ENCODE measurements at places on chromosomes 7 and 10.

DNA sequence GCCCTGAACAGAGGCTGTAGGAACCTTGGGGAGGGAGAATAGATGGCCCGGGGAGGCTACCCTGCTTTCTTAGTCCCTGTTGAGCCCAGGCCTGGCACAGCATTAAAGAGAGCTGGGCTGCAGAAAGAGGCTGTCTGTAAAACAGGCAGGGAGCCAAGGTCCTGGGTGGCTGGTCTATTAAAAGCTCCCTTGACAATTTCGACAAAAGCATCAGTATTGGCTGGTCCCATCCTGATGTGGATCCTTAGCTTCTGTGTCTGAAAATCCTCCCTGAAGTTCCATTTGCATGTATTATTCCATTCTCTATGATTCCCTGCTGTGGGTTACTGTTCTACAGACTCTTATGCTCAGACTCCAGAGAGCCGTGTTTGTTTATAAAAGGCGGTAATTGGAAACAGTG is 158.5 kb downstream of the GALNT17 start:
- DNase-seq, result no peak

- peak; percentile 46 for DNase-seq
These were observed 927 bp upstream of the ALOX5 start for GRCh38 chr10:45373003-45373575.

DNA sequence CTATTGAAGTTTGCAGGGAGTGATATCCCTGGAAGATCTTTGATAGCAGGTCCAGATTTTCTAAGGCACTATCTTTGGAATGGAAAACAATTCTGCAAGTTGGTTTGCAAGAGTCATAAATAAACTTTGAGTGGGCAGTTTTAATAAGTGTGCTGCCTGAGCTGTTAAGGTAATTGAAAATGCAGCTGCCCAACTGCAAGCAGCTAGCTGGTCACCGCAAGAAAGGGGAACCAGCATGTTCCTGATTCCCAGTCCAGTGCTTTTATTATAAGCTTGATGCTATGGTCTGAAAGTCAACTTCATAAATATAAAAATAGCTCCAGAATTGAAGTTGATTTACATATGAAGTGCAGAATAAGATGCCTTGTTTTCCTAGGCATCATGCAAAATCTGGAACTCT is 308.4 kb downstream of the ZNF248 start:
- DNase-seq, result no peak

DNA sequence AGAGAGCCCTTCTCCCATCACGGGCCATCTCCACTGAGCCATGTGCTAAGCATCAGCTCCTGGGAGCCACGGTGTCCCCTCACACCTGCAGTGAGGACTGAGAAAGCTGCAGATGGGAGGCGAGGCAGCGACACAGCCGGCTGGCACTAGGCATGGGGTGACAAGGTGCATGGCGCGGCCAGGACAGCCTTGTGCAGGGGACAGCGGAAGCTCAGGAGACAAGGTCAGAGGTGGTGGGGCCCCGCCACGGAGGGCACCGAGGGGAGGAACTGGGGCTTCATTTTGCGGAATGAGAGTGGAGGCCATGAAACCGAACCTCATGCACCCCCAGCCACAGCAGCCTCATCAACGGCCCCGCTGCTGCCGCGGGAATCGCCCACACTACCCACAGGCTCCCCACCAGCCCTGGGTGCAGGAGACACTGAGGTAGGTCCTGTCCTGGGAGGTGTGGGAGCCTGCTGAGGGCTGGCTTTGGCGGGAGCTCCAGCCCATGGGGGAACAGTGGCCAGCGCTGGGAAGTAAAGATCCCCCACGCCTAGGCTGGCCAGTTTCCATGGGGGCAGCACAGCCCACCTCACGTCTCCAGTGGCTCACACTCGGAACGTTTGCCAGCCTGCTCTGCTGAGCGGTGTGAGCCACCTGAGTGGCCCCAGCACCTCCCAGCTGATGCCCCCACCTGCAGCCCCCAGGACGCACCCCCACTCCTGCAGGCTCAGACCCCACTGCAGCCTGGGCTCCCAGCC is 71.2 kb upstream of the INSIG1 start:
- DNase-seq, result no peak

DNA sequence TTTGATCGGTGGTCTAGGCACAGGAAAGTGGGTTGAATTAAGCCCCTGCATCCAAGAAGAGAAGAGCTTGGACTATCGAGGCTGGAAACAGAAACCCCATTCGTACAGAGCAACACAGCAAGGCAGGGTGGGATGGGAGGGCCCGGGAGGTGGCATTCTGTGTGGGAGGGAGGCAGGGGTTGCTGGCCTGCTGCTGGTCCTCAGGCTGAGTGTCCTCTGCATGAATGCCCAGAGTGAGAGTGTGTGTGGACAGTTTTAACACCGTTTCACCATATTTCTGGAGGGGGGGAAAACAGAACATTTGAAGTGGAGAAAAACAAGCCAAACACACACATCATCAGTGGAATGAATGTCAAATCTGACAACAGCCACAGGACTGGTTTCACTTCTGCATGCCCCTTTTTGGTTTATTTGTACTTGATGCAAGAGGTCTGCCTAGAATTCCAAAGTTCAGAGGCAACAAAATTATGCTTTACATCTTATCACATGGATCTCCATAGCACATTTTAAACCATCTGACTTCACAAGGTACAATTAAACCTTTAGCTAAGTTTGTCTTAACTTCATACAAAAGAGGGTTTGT is 11.1 kb upstream of the ENO4 start:
- no peak for DNase-seq

- DNase-seq, result no peak
These were observed 4.3 kb upstream of the UTF1 start for GRCh38 chr10:133225707-133226191.

DNA sequence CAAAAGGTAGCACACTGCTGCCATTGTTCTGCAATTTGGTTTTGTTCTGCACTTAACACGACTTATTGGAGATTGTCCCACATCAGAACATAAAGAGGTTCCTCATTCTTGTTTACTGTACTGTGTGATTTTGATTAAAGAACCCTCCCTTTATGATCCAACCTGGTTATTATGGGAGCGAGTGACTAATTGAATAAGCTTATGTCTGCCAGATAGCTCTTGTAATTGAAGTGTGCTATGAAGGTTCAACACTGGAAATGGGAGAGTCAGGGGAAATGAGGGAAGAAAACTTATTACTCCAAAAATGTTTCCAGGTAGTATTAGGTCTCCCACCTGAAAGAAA is 33.9 kb downstream of the CASP7 start:
- DNase-seq, result no peak

DNA sequence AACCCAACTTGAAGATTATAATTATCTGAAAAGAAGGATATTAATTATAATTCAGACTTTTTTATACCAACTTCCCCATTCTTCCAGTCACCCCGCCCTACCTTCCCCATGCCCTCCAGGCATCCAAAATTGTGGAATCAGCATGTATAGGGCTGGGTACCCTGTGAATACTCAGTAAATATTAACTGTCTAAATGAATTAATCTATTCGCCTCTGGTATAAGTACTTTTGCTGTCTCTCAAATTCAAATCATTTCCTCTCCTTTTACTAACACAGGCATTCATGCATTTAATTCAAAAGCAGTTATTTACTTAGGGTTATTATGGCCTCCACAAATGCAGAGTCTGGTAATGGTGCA is 26.5 kb upstream of the GOT1 start:
- DNase-seq, result no peak

- no peak for DNase-seq
These were observed 99.6 kb downstream of the PRPF18 start for GRCh38 chr10:13686331-13686752.

GRCh38 chr10:35442028-35442427 is 105.7 kb downstream of the CCNY start:
- DNase-seq, result no peak

DNA sequence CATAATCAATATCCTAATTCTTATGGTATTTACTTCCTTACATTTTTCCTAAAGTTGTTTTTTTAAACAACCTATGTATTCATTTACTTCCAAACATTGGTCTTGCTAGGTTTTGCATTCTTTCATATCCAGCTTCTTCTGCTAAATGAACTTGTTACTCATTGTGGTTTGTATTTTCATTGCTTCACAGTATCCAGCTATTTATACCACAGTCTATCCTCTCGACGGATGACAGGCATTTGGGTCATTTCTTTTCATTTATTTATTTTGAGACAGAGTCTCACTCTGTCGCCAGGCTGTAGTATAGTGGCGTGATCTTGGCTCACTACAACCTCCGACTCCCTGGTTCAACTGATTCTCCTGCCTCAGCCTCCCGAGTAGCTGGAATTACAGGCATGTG is 66.8 kb downstream of the CCDC6 start:
- DNase-seq, result no peak

- no peak for DNase-seq
These were observed 26.4 kb upstream of the MSS51 start for GRCh38 chr10:73459683-73460314.

Measured in NCI-H748 treated with DMSO at 0.1 percent for 48 hours (cell line).